ENCODE measurements at places on chromosomes 4 and X. TPM values are rescaled to one million over a fixed set of nuclear protein-coding genes. Genes with fewer than 3 reads are reported as not detected.
A peak's percentile ranks its signal among the peaks of the same experiment; 100 is the strongest.

DNA sequence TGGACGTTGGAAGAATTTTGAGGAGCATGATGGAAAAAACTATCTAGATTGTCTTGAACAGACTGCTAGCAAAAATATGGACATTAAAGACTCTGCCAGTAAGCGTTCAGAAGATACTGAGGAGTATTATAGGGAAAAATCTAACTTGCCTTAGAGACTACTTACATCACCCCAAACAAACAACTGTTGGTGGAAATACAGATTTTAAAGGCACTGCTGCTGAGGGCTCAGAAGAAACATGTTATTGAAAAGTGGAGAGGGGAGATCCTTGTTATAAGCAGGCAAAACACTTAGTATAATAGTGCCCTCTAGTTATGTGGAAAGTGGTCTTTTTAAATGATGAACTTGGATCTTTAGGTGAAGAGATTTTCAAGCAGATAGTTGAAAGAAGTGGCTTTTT is 29.2 kb downstream of the MAD2L1 start:
- DNase-seq = no peak

- no peak for DNase-seq
These were observed 73.7 kb upstream of the GUCY1A1 start for GRCh38 chr4:155592938-155593297.

The NWD2 gene
- not detected for total RNA-seq

DNA sequence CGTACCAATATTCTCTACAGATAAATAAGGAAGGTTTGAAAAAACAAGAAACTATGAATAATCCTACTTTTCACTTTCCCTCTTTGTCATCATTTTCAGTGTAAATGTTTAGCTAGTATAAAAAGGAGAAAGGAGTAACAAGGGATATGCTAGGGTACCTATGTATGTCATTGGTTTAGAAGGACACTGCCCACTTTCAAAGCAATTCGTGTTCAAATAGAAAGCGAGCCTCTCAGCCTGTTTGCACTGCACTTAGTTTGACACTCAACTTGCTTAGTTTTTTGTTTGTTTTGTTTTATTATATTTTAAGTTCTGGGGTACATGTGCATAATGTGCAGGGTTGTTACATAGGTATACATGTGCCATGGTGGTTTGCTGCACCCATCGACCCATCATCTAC is 21.6 kb upstream of the RXFP1 start:
- no peak for DNase-seq

- DNase-seq = peak; percentile 90
These were observed 626 bp upstream of the CEP135 start for GRCh38 chr4:55947912-55948725.

DNA sequence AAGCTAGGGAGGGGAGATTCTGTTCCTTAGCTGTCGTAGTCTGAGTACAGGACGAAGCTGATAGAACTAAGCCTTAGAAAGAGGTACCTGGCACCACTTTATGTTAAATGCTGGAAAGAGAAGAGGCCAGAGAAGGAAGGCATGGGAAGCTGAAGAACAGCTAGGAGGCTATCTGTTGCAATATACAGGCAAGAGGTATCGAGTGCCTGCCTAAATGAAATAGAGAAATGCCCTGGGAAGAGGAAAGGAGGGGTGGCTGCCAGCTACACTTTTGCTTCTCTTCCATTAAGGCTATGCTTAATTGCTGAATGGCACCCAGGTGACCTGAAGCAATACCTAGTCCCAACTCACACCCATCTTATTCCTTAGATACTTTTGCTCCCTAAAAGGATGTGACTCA is 380.4 kb upstream of the FGF13 start:
- DNase-seq = peak; percentile 21

- no peak for DNase-seq
These were observed 684.5 kb downstream of the PDHA2 start for GRCh38 chr4:96524311-96524875.

Data from GM23248 (cell line).